Cerebellar nuclear complex (tissue), 1 donor: ENCODE measurements at places on chromosomes 7 and 10.

GRCh38 chr7:89845952-89846351, 308.3 kb upstream of the STEAP1 start:
- DNase-seq = no peak

GRCh38 chr7:40717242-40717641, 582.4 kb downstream of the SUGCT start:
- DNase-seq = no peak

GRCh38 chr7:74038194-74038961, 10.4 kb downstream of the ELN start:
- no peak for DNase-seq

DNA sequence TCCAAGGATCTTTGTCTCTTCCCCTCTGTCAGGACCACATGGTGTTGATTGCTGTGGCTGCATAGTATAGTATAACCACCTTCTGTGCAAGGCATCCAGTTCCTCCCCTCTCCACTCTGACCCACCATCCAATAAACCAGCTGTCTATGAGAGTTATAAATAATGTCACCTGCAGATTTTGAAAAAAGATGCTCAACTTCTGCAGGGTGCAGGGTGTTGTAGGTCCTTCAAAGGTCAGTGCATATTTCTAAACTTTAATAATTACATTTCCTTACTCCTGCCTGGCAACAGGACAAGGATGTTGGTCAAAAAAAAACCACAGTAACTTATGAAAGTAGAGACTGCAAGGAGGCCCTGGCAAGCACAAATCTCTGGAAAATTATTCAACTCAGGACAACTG, 166.2 kb downstream of the PKD1L1 start:
- DNase-seq = no peak

DNA sequence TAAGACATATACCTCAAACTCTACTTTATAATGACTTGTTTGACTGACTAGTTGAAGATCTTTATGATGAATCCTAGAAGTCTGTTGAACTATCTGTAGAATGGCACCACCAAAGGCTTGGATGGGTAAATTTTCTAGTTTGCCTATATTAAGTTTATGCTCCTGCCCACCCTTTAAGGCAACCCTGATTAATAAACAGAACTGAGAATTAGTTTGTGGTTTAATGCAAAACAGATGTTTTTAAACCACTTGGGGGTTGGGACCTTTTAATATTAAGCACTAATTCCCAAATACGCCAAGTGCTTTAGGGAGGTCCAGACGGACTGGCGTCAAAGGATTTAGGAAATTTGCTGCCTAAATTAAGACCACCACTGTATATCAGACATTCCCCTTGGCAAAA, 20.5 kb downstream of the SMNDC1 start:
- DNase-seq = no peak

GRCh38 chr7:121961089-121961867, 88.3 kb downstream of the PTPRZ1 start:
- no peak for DNase-seq

- DNase-seq = no peak
Measured at GRCh38 chr7:124780608-124781007, 15.0 kb upstream of the GPR37 start.
